ENCODE measurements at places on chromosomes 12 and 14.

DNA sequence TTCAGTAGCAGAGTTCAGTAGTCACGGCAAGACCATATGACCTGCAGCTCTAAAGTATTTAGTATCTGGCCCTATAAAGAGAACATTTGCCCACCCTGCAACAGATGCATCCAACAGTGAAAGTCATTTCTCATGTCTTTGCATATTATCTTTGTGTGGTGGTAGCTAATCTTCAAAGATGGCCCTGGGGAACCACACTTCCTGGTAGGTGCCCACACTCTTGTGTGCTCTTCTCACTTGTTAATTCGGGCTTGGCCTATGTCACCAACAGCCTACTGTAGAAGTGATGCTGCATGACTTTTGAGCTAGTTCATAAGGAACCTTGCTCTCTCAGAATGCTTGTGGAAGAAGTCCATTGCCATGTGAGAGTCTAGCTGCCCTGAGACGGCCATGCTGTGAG, 85.6 kb downstream of the MAP1LC3B2 start:
- no peak for DNase-seq

- DNase-seq = no peak
These were observed 11.8 kb upstream of the PLEKHG3 start for GRCh38 chr14:64692189-64692985.

- no peak for DNase-seq
These were observed 151.4 kb downstream of the TMTC2 start for GRCh38 chr12:82838131-82838551.

DNA sequence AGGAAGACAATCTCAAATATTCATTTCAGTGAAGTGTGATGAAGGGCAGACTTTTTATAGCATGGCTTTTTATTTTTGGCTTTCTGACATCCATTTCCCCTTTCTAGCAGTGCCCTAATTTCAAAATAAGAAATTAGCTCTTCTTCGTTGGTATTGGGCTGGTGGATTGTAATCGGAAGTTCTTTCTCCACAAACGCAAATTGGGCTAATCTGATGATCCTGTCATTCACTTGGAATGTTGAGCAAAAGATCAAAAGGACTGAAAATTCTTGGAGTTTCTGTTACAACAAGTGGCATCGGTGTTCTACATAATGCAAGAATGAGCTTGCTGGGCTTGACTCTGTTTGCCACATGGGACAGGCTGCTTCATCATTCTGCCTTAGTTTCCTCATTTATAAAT, 1182.8 kb downstream of the FLRT2 start:
- no peak for DNase-seq

DNA sequence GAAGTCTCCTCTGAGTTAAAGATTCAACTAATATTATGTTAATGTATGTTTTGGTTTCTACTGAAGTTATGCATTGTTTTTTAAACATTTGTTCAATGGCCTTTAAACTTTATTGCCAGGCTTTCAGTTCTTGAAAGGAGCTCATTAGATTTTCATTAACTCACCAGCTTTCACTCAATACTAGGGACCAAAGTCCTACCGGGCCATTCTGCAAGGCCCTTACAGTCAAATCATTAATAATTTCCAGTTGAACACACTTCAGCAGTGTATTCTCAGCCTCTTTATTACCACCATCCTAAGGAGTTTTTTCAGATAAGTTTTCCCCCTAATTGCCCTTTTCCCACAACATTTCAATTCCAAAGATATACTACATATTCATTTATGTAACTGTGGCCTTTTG, 409.2 kb downstream of the DIO2 start:
- DNase-seq = no peak

Measured in activated CD4-positive, alpha-beta T cell treated with anti-CD3 and anti-CD28 coated beads for 4 hours (primary cell).